ENCODE measurements at places on chromosomes 12 and 14.

DNA sequence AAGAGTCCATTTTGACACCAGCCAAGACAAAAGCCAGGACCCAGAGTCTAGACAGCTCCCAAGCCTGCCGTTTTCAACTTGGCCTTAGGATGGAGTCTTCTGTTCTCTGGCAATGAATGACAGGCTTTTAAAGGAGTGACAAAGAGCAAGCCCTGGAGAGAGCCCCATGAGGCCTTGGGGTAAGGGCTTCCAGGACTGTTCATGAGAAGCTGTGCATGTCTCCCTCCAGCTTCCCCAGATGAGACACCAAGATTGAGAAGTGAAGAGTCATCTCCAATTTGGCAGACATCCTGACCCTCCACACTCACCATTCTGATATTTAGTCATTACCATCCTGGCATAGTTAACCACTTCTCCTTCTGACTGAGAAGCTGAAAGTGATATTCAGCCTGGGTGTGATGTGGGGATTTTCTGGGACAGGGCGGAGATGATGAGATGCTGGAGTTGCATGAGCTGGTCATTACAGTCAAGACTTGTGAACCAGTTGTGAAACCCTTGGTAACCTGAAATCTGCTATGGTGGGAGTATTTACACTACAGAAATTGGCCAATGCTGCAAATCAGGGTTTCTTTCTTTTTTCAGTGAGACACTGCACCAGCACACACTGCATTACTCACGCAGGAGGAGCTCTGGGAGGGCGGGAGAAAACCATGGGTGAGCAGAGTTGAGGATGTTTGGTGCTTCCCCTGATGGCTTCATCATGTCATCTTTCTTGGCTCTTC lies 77.8 kb downstream of the VCPKMT start:
- DNase-seq: no peak

DNA sequence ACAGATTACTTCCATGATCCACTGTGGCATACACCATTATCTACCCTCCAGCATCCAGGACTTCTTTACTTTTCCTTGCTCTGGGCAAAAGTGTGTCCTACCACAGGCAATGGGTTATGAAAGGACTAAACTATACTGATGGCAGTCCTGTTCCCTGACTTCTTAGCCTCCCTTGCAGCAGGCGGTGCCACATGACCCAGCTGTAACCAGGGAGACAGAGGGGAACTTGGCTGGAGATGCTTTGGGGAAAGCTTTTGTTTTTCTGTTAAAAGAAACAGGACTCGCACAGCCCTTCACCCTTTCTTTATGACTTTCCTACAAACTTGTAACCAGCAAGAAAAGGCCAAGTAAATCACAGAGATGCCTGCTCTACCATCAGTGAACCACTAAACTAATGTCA lies 394.4 kb downstream of the PCNX1 start:
- no peak for DNase-seq

GRCh38 chr14:32083789-32084188 lies 6.7 kb downstream of the ARHGAP5 start:
- peak; percentile 8 for DNase-seq

GRCh38 chr12:3869433-3869832 lies 3.8 kb downstream of the PARP11 start:
- DNase-seq: no peak

- peak; percentile 36 for DNase-seq
These were observed 166.1 kb upstream of the CCND2 start for GRCh38 chr12:4107436-4107878.

DNA sequence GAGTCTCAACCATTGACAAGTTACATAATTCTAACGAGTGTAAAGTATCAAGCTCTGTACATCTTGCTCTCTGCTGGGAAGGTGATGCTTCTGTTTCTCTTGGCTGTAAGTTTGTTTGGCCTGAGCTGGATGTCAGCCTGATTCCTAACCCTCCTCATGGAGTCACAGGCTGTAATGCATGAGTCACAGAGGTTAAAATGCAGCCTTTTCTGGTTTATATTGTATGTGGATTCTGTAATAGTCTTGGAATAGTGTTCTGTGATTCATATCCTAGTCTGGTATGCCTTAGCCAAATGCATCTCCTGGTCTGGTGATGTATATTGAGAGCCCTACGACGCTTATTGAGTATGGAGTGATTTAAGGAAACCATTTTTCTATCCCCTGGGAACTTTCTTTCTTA lies 104.5 kb upstream of the FRMD6 start:
- peak; percentile 75 for DNase-seq

DNA sequence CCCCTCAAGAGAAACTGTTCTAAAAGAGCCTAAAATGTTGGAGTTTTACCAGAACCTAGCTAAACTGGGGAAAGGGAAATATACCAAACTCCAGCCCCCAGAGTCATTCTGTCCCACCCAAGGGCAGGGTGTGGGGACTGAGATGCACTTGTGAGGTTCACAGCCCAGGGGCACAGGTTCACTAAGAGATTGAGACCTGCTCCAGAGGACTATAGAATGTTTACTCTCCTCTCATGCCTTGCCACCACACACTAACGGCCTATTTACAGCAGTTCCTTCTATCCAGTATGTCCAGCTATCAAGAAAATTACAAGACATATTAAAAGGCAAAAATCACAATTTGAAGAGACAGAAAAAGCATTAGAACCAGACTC lies 60.6 kb upstream of the PARP11 start:
- no peak for DNase-seq

GRCh38 chr14:63248211-63248610 lies 44.0 kb downstream of the RHOJ start:
- no peak for DNase-seq
